ENCODE measurements at places on chromosomes 11 and 22.
A peak's percentile ranks its signal among the peaks of the same experiment; 100 is the strongest.

GRCh38 chr11:91876746-91877145 is 347.9 kb upstream of the FAT3 start:
- DNase-seq: no peak

GRCh38 chr11:78850078-78850477 is 275.4 kb upstream of the NARS2 start:
- DNase-seq: no peak

- no peak for DNase-seq
Measured at GRCh38 chr22:37313376-37314314, 31.3 kb downstream of the CYTH4 start.

- no peak for DNase-seq
Measured at GRCh38 chr11:126537492-126537891, 182.0 kb downstream of the ST3GAL4 start.

DNA sequence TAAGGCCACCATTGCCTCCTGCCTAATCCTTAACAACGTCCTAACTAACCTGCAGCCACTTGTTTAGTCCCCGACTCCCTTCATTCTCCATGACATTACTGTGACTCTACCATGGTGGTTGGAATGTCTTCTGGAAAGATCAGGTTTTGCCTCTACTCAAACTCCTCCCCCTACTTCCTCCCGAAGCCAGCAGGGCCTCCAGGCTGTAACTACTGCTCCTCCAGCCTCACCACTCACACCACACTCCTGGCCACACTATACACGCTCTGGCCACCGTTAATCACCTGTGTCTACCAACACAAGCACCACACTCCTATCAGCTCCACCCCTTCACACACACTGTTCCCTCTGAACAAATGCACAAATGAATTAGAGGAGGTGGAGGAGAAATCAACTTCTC is 69.2 kb downstream of the PACSIN2 start:
- DNase-seq: no peak

GRCh38 chr11:61061081-61061826 is 41.0 kb upstream of the CD5 start:
- DNase-seq: peak; percentile 58

- no peak for DNase-seq
Measured at GRCh38 chr11:84518631-84519183, 1108.4 kb downstream of the DLG2 start.

DNA sequence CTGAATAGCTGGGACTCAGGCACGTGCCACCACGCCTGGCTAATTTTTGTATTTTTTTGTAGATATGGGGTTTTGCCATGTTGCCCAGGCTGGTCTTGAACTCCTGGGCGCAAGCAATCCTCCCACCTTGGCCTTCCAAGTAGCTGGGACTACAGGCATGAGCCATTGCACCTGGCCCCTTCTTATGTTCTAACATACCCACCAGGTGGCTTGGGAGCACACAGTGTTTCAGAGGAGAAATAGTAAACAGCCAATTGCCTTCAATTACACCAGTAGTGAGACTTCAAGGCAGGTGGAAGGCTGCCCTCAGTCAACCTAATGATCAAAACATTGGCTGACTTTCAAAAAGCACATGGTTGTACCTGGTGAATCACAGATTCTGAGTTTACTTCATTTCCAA is 167.2 kb downstream of the SWAP70 start:
- no peak for DNase-seq

DNA sequence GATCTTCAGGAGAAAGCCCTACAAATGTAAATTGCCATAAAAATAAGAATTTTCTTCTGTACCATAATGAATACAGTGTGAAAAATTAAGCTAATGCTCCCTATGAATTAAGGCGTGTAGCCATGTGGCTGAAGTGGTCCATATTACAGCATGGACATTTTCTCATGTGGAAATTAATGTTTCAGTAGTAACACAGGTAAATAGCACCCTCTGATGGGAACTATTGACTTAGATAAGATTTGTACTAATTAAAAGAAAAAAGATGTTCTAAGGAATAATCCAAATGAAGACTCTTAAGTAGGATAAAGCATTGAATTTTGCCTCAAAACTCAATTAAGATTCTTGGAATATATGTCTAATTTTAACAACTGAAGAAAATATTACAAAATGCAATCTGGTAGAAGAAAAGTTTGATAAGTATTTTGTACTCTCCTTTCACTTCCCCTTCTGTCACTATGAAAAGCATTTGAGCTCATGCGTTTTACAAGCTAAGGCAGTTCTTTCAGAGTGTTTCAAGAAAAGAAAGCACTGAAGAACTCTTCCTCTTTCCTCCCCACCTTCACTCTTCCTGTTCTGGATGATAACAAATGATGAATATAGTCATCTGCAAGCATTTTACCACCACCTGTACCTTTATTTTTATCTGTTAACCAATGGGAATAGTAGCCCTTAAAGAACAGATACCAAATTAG is 9.9 kb upstream of the OR8D2 start:
- DNase-seq: no peak

- no peak for DNase-seq
Measured at GRCh38 chr11:109480251-109480650, 58.3 kb downstream of the C11orf87 start.

DNA sequence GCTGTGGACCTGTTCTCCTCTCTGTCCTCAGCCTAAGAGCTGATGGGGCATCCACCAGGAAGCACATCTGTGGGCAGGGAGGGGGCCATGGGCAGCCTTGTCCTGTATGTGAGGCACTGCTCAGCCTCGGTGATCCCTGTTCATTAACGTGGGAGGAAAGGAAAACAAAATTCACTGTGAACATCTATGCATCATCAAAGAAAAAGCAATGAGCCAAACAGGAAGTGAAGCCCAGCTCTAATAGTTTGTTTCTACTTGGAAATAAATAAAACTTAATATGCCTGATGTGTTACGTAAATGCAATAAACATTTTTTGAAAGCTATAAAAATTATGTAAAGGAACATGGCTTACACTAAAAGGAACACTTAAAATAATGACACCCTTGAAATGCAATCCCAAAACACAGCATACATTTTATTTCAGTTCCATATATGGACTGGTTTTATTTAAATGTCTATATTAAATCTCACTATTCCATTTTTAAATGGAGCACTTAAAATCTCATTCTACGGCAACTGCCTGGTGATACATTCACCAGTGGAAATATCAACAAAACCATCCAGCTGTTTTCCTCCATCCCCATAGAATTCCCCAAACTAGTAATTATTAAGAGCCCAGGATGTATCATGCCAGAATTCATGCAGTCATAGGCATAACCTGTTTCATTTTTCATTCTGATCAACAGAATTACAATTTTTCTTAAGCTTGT is 78.3 kb downstream of the ZNF280B start:
- DNase-seq: no peak

- DNase-seq: no peak
Measured at GRCh38 chr11:94549146-94549545, 5.4 kb downstream of the FUT4 start.

- no peak for DNase-seq
Measured at GRCh38 chr22:48265000-48265625, 1502.7 kb downstream of the TBC1D22A start.

Measured in vagina (tissue), 2 donors.